ENCODE measurements at places on chromosomes 11 and 22. TPM values are rescaled to one million over a fixed set of nuclear protein-coding genes. Genes with fewer than 3 reads are reported as not detected.

C11orf97 gene
- total RNA-seq, result not detected

GAL3ST1 gene
- total RNA-seq, result not detected

ISX gene
- total RNA-seq, result not detected

SMTNL1 gene
- total RNA-seq, result not detected

MS4A3 gene
- total RNA-seq, result not detected

TUB gene
- 0.02 TPM for total RNA-seq

PGA5 gene
- not detected for total RNA-seq

CRYBB2 gene
- not detected for total RNA-seq

KRTAP5-2 gene
- not detected for total RNA-seq

HMOX1 gene
- 0.25 TPM for total RNA-seq

HORMAD2 gene
- total RNA-seq, result not detected

OVOL1 gene
- total RNA-seq, result 0.55 TPM

TRIM29 gene
- not detected for total RNA-seq

KCNJ11 gene
- total RNA-seq, result 0.91 TPM

SCO2 gene
- 11.7 TPM for total RNA-seq

FBLN1 gene
- total RNA-seq, result not detected

HOATZ gene
- not detected for total RNA-seq

KRTAP5-11 gene
- total RNA-seq, result not detected

DERL3 gene
- total RNA-seq, result 12.0 TPM

CDKN1C gene
- 0.96 TPM for total RNA-seq

SLC15A3 gene
- 3.8 TPM for total RNA-seq

OR52A1 gene
- total RNA-seq, result not detected

MPPED2 gene
- not detected for total RNA-seq

PYGM gene
- total RNA-seq, result 5.9 TPM

COPB1 gene
- 92.8 TPM for total RNA-seq

Data from activated naive CD4-positive, alpha-beta T cell treated with anti-CD3 and anti-CD28 coated beads, Interleukin-2, amount 10 ng/mL, durations not matched to agents 5 hours and 36 hours (primary cell).